ENCODE measurements at places on chromosomes 5 and 9.

DNA sequence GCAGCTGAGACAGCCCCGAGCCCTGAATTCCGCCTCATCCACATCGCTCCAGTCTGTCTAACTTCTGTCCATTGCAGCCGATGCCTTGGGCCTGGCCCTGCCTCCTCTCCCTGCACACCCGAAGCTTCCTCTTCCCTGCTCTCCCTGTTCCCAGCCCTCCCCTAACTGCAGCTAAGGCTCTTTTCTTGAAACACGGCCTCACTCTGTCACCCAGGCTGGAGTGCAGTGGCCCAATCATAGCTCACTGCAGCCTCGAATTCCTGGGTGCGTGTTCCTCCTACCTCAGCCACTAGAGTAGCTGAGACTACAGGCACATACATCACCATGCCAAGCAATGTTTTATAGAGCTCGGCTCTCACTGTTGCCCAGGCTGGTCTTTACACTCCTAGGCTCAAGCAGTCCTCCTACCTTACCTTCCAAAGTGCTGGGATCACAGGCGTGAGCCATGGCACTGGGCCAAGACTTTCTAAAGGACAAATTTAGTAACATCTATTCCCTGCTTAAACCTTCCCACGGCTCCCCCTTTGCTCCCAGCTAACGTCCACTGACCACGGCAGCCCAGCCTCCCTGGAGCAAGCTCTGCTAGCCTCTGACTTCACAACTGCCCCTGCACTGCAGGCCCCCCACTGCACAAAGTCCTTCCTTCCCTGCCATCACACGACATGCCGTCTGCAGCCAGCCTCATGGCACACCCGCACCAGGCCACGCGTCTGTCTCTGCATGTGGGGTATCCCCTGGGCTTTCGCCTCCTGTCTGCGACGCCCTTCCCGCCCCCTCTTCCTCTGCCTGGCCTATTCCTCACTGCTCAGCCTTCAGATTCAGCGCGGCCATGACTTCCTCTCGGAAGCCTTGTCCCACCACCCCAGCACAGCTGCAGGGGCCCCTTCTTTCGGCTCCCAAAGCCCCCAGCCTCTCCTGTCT is 28.6 kb downstream of the LAMC3 start:
- DNase-seq: no peak

- no peak for DNase-seq
These were observed 8.9 kb upstream of the FBXO38 start for GRCh38 chr5:148374690-148375360.

DNA sequence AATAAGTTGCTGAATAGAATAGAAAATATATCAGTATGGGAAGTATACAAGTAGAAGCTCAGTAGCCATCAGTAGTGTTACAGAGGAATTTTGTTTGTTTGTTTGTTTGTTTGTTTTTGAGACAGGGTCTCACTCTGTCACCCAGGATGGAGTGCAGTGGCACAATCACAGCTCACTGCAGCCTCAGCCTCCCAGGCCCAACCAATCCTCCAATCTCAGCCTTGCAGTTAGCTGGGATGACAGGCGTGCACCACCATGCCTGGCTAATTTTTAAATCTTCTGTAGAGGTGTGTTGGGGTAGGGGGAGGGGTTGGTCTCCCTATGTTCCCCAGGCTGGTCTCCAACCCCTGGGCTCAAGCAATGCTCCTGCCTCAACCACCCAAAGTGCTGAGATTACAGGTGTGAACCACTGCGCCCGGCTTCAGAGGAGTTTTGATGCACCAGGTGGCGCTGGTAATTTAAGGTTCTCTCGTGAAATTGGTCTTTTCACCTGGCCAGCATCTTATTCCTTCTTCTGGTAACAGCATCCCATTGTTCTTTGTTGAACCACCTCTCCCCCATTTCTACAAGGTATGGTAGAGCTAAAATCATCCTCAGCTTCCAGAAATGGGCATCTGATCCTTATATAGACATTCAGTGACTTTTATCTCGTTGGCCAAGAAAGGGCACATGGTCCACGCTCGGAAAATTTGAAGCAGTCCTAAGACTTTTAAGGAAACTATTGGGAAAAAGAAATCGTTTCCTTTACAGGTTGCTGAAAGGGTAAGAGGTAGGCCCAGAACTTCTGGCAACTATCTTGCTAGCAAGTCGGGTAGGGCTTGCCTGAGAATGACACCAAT is 157.1 kb downstream of the ARRDC3 start:
- peak; percentile 31 for DNase-seq

DNA sequence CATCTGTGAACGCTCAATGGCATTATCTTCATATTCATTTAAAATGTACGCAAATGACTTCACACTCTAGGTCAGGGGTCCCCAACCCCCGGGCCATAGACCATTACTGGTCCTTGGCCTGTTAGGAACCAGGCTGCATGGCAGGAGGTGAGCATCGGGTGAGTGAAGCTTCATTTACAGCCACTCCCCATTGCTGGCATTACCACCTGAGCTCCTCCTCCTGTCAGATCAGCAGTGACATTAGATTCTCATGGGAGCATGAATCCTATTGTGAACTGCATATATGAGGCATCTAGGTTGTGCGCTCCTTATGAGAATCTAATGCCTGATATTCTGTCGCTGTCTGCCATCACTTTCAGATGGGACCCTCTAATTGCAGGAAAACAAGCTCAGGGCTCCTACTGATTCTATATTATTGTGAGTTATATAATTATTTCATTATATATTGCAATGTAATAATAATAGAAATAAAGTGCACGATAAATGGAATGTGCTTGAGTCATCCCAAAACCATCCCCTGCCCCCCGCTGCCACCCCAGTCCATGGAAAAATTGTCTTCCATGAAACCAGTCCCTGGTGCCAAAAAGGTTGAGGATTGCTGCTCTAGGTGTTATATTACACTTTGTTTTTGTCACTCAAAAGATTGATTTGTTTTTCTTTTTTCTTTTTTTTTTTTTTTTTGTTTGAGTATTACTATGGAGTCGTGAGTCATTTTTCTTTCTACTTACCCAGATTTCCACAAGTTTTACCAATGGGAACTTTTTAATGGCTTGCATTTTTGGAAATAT is 127.2 kb downstream of the DOCK8 start:
- DNase-seq: no peak

DNA sequence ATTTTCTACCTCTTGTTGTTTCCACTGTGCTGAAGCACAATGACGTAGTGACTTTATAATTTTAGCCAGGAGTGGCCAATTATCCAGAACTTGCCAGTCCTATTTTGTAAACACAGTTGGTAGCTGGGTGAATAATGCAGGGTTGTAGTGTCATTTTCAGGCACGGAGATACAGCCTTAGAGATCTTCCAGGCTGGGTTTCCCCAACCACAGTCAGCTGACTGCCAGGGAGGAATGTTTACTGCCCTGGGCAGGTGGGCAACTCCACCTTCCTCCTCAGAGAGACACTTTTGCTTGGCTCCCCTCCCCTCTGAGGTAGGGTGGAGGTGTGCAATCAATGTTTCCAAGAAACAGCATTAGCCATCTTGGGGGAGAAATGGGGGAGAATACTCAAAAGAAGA is 228.1 kb upstream of the NR4A3 start:
- no peak for DNase-seq

- no peak for DNase-seq
These were observed 102.9 kb upstream of the SHB start for GRCh38 chr9:38171926-38172325.

GRCh38 chr5:54264574-54264973 is 45.8 kb downstream of the ARL15 start:
- DNase-seq: no peak

DNA sequence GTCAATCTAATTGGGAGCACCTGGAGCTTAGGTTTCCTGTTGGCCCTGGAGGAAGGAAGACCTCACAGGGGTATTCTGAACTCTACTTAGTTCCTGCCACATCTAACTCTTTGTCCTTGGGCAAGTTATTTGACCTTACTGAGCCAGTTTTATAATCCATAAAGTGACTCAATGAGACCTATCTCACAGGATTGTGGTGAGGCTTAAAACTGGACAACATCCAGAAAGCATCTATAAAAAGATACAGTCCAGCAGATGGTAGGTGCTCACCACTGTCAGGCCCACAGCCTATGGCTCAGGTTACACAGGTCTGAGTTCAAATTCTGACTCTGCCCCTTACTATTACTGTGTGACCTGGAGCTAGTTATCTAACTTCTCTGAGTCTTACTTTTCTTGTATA is 23.3 kb downstream of the KCNV2 start:
- no peak for DNase-seq

DNA sequence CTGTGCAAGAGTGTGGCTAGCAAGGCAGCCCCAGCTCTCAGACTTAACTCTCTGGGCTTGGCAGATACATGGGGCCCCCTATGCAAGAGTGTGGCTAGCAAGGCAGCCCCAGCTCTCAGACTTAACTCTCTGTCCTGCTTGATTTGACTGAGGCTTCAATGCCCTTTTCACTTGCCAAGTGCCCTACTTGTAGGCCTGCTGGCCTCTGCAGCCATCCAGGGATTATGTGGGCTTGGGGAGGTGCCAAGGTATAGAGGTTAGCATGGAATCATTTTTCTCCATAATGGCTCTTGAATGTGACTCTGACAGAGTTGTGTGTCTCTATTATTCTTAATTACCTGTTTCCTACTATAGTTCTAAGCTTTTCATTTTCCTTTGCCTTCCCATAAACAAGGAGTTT is 115.5 kb upstream of the RUSC2 start:
- DNase-seq: no peak

GRCh38 chr9:93822229-93822628 is 132.9 kb downstream of the BARX1 start:
- no peak for DNase-seq

GRCh38 chr5:6308683-6309082 is 69.7 kb downstream of the MED10 start:
- no peak for DNase-seq

DNA sequence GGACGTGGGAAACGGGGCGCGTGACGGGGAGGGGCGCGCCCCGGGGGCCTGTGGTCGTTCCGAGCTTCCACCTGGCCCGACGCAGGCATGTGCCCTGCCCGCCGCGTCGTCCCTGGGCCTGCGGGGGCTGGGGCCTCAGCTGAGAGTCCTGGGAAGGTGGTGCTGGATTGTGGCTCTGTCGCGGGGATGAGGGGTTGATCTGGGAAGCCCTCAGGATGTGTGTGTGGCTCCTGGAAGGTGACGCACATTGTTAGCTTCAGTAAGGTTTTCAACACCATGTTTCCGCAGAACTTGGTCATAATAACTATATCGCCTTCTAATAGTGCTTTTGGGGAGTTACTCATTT is 589.1 kb downstream of the MTRR start:
- DNase-seq: no peak

- DNase-seq: no peak
These were observed 176.0 kb downstream of the HMHB1 start for GRCh38 chr5:143987751-143988560.

GRCh38 chr9:90099262-90099963 is 494.6 kb downstream of the GADD45G start:
- DNase-seq: no peak

DNA sequence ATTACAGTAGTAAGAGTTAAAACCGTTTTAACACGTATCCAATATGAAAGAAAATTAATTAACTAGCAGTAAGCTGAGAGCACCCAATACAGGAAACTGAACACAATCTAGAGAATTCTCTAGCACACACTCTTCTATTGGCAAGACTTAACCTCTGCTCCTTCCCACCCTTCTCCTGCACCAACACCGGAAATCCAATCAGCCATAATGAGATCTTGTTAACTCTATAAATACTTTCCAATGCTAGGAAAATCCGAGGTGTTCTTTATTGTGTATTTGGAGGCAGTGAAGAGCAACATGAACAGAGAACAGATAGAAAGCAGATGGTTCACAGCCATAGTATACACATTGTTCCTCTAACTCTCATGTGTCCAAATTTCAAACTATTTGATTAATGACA is 591.7 kb downstream of the CETN3 start:
- no peak for DNase-seq

GRCh38 chr5:108681079-108681921 is 66.4 kb upstream of the FER start:
- DNase-seq: no peak

DNA sequence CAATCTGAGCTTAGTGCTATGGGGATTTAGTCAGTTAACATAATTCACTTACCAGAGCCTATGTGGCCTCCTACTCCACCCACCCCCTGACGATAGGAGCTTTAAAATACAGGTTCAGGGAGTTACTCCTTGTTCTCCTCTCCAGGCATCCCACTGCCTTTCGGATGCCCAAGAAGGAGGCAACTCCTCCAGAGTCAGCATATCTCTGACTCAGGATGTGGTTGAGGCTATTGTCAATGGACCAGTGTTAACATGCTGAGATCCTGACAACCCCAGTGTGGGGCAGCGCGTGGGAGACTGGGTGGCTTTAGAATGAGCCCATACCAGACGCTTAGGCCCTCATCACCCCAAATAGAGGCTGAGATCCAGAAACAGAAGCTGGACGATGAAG is 27.4 kb downstream of the BICD2 start:
- no peak for DNase-seq

DNA sequence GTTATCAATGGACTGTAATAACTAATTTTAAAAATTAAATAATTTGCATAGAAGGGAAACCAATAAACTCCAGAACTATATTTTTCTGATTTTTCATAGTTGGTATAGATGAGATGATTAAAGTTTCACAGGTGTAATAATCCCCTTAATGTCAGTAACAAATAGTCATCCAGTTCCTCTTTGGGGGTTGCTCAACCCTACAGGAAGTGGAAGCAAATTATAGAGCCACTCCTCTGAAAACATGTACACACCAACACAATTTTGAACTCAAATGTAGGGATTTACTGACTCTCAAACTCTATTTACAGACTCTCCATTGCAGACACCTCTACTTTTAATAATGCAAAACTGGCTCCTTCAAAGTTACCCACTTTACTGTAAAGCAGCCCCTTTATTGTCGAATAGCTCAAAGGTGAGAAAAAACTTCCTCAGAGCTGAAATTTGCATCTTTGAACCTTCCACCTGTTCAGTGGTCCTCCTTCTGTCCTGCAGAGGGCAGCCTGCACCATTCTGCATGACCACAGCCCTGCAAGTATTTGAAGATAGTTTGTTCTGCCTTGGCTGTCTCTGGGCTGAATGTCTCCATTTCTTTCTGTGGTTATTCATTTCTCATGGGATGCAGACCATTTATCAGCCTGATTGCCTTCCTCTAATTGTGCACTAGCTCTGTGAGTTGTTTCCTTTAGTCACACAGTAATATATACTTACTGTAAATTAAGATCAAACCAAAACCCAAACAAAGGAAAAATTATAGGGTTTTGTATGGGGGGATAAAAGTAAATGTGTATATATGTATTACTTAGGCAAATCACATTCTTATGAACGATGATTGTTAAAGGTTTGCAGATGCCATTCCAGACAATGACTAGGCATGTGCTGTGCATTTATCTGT is 383.2 kb upstream of the SGCD start:
- DNase-seq: no peak

DNA sequence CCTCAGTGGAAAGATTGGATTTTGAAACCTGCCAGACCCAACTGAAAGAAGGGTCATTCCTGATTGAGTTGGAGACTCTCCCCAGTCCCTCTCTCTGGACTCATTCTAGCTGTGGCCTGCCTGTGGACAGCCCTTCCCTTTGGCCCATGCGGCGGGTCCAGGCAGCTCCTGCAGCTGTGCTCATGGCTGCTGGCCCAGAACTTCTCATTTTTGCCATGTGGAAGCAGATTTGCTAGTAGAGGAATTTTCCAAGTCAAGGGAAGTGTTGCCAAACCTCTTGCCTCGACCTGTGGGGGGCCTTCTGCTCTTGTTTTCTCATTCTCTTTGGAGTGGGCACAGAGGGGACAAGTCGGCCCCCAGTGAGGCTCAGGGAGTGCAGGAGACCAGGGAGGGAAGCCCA is 89.2 kb downstream of the ANKRD33B start:
- no peak for DNase-seq

GRCh38 chr9:84761137-84761808 is 91.7 kb downstream of the NTRK2 start:
- DNase-seq: no peak
